Liver (tissue), 10 donors: ENCODE measurements at places on chromosomes 1 and 21.
A peak's percentile ranks its signal among the peaks of the same experiment; 100 is the strongest.

DNA sequence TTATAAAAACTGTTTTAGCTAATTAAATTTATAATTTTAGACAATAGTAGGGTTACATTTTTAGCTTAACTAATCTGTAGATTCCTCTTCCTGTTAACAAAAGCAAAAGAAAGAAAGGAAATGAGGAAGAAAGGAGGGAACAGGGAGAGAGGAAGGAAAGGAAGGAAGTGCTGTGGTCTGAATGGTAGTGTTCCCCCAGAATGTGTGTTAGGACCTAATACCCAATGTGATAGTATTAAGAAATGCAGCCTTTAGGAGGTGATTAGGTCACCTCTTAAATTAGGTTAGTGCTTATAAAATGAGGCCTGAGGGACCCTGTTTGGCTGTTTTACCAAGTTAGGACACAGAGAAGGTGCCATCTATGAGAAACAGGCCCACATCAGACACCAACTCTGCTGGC, 136.9 kb upstream of the SAMSN1 start:
- no peak for DNase-seq

- no peak for DNase-seq
Observed at GRCh38 chr21:38780879-38781278, 24.9 kb upstream of the ETS2 start.

- no peak for DNase-seq
Observed at GRCh38 chr1:239800861-239801260, 290.8 kb upstream of the FMN2 start.

GRCh38 chr1:75797273-75797588, 549 bp downstream of the MSH4 start:
- DNase-seq: no peak

- DNase-seq: no peak
Observed at GRCh38 chr1:230262867-230263567, 163.1 kb downstream of the PGBD5 start.

- DNase-seq: peak; percentile 31
Observed at GRCh38 chr1:4018466-4019146, 118.5 kb upstream of the C1orf174 start.

DNA sequence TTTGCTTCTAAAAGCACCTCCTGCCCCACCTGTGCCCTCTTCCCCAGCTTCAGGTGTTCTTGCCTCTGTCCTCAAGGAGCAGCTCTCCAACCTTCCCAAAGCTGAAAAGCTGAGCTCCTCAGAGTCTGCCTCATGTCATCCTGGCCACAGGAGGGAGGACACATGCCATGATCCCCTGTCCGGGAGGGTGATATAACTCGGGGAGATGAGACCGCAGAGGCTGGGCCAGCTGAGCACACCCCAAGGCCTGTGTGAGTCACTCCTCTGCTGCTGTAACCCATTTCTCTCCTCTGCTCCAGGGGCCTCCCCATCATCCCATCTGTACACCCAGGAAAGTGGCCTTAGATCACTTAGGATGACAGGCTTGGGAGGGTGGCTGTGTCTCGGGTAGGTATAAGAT, 49.8 kb downstream of the EPHB2 start:
- DNase-seq: no peak

GRCh38 chr1:228217551-228218344, 9.9 kb downstream of the OBSCN start:
- no peak for DNase-seq

DNA sequence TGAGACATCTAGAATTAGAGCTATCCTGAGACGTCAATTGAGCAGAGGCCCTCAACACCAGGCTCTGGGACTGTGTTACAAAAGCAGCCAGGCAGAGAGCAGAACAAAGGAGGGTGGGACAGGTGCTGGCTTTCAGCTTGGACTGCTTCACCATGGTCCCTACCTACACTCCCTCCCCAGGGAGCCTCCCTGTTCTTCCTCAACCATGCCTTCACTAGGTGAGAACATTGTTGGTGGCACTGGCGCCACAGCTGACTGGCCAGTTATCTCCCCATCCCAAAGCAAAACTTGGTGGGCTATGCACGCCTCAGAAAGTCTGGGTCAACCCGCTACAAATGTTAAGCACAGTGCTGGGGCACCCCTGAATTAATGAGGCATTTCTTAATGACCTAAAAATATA, 87.8 kb downstream of the NMNAT2 start:
- DNase-seq: no peak

DNA sequence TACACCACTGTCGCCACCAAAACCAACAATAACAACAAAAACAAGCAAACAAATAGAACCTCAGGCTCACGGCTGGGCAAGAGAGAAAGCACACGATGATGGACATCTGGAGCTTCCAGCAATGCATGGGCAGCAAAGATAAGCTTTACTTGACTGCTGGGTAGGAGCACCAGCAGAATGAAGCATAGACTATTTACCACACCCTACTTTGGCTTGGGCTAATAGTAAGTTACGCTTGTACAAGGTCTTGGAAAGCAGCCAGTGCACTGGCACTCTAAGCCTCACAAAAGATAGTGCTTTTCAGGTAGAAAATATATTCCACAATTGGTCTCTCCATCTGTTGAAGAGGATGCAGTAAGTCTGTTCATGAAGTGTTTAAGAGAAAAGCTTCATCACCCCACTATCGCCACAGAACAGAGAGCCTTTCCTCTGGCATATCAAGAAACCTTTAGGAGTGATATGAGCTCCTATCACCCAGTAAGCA, 13.6 kb downstream of the ADIPOR1 start:
- DNase-seq: peak; percentile 73

DNA sequence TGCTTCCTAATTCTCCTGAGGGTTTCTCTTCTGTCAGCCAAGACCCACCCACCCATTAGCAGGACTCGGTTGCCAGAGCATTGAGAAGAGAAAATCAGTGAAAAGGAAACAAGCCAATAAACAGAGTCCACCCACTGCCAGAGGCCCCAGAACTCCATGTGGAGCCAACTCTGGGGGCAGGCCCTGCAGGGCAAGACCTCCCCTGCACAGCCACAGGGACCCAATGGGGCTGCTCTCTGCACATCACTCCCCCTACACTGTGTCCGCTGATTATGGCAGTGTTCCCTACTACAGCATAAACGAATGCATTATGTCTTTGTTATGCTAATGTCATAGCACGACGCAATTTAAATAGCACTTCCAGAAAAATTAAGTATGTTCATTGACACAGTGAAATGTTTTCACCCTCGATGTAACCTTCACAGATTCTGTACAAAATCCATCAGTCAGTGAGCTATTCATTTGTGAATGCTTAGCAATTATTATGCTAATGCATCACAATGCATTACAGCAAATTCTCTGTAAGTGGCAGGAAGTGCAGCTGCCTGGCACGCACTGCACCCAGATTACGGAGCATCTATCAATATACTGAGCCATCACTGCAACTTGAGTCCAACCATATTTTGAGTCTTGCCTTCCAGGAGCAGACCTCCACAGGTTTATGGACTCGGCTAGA, 56.4 kb downstream of the GRIK3 start:
- no peak for DNase-seq

DNA sequence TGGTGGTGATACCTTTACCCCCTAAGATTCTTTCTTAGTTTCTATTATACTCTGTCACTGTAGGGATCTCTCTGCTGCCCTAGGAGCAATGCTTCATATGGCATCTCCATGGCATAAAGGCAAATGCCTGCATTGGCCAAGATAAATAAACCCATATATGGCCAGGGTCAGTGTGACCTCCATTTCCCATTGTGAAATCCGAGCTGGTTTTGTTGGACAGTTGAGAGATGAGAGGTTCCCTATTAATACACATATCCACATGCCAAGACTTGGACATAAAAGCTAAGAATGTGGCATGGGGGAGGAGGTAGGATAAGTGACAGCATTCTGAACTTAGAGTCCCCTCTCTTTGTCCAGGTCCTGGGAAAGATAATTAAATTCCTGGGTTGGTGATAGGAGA, 1.4 kb downstream of the TPM3 start:
- no peak for DNase-seq

DNA sequence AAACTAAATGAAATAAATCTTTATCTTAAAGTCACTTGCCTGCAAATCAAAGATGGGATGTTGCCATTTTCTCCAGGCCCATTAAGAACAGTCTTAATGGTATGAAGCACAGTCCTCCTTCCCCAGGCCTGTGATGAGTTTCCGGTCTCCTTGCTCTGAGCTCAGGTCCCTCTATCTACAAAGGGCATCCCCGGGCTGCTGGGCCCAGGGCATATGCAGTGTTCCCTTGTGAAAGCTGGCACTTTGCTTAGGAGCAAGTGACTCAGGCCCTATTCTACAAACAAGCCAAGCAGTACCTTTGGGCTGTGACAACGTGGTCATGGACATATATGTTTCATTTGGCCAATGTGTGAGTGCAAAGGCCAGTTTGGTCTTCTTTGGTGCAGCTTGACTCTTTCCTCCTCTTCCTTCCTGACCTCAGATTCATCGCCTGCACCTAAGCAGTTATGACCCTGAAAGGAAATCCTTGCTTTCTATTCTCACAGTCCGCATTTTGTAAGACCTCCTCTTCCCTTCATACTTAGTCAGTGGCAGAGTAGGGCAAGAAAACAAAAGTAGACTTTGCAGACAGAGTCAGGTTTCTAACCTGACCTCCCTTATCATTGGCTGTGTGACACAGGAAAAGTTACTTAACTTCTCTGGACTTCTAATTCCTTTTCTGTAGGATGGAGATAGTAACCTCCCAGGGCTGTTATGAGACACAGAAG, 109.5 kb downstream of the ERG start:
- DNase-seq: no peak

- DNase-seq: no peak
Observed at GRCh38 chr21:44272284-44272858, 10.7 kb upstream of the DNMT3L start.

GRCh38 chr1:113042285-113043143, 30.5 kb upstream of the LRIG2 start:
- DNase-seq: peak; percentile 74

- no peak for DNase-seq
Observed at GRCh38 chr1:234770924-234771540, 161.1 kb upstream of the IRF2BP2 start.

DNA sequence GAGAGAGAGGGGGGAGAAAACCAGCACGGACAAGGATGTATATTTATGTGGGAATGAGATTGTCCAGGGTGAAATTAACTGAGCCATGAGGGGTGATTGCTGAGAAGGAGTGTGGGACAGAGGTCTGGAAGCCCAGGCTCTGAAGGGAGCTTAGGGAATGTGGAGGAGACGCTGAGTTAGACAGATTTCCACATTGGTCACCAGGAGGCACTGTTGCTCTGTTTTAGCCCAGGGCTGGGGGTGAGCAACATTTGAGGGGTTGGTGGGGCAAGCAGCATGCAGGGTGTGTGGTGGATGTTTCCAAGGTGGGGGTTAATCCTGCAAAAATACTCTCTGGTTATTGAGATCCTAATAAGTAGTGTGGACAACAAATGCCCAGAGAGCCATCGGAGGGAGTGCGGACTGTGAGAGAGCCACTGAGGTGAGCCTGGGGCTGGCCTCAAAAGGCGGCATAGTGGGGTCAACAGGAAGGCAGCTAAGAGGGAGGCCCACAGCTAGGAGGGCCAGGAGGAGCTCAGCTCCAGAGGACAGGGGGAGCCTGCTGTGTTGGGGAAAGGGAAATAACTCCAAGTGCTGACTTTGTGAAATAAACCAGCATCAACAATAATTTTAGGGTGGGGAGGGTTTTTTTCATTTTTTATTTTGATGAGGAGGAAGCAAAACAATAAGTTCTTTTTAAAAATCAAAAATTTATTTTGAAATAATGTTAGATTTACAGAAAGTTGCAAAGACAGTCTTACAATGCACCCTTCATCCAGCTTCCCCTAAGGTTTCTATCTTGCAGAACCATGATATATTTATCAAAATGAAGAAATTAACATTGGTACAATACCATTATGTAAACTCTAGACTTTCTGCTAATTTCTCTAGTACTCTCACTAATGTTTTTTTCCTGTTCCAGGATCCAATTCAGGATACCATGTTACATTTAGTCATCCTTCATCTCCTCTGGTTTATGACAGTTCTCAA, 82.8 kb upstream of the CD34 start:
- peak; percentile 28 for DNase-seq

GRCh38 chr1:164443166-164443565, 115.8 kb upstream of the PBX1 start:
- no peak for DNase-seq

DNA sequence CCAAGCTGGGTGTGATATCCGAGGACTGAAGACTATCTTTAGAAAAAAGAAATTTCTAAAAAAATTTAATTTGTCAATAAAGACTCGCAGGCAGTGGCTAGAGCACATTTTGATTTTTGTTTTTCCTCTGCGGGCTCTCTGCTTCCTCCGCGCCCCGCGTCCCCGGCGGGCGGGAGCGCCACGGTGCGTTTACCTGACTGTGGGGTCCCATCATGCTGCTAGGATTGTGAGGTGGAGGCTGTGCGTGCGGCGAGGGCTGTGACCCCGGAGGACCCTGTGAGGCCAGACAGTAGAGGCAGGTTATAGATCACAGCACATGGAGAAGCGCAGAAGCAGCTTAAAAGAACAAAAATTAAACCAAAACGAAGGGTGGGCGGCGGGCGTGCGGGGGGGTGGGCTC, 57.9 kb downstream of the MRPL37 start:
- DNase-seq: no peak

DNA sequence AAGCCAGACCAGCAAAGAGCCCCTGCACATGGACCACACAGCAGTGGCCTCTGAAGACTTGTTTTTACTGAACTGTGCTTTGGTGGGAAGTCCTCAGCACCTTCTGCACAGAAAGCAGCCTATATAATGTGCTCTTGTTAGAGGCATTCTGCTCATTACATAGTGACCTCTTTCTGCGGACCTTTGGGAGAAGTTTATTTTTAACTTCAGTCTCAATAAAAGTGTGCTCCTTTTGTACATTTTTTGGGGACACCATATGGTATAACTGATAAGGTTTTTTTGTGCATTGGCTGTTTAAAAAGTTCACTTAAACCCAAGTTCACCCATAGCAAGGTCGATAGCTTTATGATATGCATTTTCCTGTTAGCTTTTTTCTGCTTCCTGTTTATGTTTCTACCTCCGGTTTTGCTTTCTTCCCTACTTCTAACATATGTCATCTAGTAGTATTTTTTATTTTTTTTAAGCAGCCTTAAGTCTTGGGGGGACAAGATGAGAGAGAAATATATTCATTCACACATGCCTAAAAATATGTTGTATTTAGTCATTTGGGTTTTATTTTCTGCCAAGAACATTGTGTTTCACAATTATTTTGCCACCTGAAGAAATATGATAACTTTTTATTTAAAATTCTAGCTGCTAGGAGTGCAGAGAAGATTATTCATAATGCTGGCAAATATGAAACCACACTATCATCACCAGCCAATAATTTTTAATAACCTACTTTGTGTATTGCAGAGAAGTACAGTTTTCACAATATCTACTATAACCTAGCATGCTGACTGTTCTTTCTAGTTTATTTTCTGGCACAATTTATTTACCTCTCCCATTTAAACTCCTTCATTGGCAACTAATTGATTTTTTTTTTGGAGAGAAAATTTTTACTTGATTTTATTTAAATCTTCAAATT, 22.9 kb upstream of the SLC19A2 start:
- no peak for DNase-seq
